Mucosa of gallbladder (tissue), 1 donor: ENCODE measurements at places on chromosomes 5 and 9. TPM values are rescaled to one million over a fixed set of nuclear protein-coding genes. Genes with fewer than 3 reads are reported as not detected.

Gene ZNF658
- total RNA-seq: 4.5 TPM

Gene PCDHB14
- 9.4 TPM for total RNA-seq

Gene PCAT7
- 0.17 TPM for total RNA-seq

Gene ITGA2
- 13.0 TPM for total RNA-seq

Gene BOD1
- total RNA-seq: 37.7 TPM

Gene SLC36A1
- 24.0 TPM for total RNA-seq

DNA sequence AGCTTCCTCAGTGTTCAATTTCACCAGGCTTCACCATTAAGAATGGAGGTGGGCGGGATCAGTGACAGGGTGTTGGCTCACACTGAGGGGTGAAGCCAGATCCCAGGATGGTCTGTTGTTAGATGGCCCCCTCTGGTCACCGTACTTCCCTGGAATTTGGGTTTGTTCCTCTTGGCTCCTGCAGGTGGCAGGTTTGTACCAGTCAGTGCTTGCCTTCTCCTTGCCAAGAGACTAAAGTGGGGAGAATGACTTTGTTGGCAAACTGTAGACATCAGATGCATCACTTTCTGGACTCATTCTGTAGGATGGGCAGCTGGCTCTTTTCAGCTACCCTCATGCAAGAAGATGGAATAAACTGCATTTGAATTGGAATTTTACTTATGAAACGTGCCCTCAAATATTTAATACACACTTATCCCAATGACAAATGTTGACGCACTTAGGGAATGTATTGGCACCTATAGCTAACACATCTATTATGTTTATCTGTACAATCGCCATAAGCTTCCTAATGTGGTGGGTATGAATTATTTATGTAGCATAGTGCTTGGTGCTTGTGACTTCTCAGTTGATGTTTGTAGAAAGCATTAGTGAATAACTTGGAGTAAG lies 31.4 kb upstream of the ANKRD55 start:
- peak; percentile 25 for DNase-seq

- no peak for DNase-seq
Measured at GRCh38 chr5:98940581-98940980, 11.8 kb upstream of the CHD1 start.

- no peak for DNase-seq
Measured at GRCh38 chr9:137752426-137752825, 125.2 kb upstream of the CACNA1B start.

- peak; percentile 22 for DNase-seq
Measured at GRCh38 chr5:170681013-170681433, 102.5 kb upstream of the GABRP start.

GRCh38 chr5:111509119-111509518 lies 3.2 kb downstream of the STARD4 start:
- no peak for DNase-seq

GRCh38 chr9:22773501-22774220 lies 327.0 kb downstream of the DMRTA1 start:
- no peak for DNase-seq

GRCh38 chr5:168822745-168823281 lies 243.6 kb upstream of the PANK3 start:
- no peak for DNase-seq

- no peak for DNase-seq
Measured at GRCh38 chr9:108550106-108550505, 305.7 kb downstream of the ACTL7B start.

DNA sequence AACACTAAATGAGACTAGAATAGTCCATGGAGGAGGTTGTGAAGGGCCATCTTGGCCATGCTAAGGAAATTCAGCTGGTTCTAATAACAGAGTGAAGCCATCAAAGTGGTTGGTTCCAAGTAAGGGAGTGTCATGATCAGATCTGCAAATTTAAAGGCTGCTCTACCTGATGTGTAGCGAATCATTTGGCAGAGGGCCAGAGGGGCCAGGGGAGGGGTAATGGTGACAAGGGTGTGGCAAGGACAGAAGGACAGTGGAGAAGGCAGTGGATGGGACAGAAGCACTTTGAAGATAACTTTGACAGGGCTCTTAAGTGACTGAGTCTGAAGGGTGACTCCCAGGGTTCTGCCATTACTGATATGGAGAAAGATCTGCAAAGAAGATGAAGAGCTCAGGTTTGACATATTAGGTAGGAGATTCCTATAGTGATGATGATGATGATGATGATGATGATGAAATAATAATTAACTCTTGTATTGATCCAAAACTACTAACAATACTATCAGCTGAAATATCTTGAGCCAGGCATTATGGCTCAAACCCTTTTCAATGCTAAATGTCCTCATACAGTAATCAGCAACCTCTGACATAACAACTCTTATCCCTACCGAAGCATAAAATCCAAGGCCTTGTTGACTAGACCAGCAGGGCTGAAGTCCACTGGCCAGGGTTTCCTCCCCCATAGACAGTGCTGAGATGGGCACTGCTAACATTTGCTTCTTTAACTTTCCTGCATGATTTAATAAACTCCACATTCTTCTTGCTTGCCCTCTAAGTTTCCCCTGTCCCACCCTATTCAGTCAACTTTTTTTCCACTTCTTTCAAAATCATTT lies 20.0 kb downstream of the KIAA1191 start:
- no peak for DNase-seq

- no peak for DNase-seq
Measured at GRCh38 chr9:137366445-137366810, 56.5 kb downstream of the EXD3 start.

GRCh38 chr9:137220317-137221094 lies 1.5 kb downstream of the RNF208 start:
- DNase-seq: no peak

- no peak for DNase-seq
Measured at GRCh38 chr9:3848445-3849114, 322.8 kb upstream of the RFX3 start.
